Activated T-helper 2 cell treated with anti-CD3 and anti-CD28 coated beads, Interferon-gamma antibody, Interleukin-2, Interleukin-4, amounts not matched to agents 10 μg/mL and 5 μg/mL and 100 μg/mL, durations not matched to agents 14 hours and 24 hours and 36 hours (primary cell): ENCODE measurements at places on chromosomes 1 and 21.

- no peaks in the 10 kb centered on the region for H3K4me1 ChIP-seq
- H3K27me3 ChIP-seq, result no peaks in the 10 kb centered on the region
- no peak overlapping the region for H3K27ac ChIP-seq
- no peak for DNase-seq
- no peaks in the 10 kb centered on the region for H3K36me3 ChIP-seq
Observed at GRCh38 chr21:44535963-44536362, 4.0 kb downstream of the KRTAP10-1 start.

DNA sequence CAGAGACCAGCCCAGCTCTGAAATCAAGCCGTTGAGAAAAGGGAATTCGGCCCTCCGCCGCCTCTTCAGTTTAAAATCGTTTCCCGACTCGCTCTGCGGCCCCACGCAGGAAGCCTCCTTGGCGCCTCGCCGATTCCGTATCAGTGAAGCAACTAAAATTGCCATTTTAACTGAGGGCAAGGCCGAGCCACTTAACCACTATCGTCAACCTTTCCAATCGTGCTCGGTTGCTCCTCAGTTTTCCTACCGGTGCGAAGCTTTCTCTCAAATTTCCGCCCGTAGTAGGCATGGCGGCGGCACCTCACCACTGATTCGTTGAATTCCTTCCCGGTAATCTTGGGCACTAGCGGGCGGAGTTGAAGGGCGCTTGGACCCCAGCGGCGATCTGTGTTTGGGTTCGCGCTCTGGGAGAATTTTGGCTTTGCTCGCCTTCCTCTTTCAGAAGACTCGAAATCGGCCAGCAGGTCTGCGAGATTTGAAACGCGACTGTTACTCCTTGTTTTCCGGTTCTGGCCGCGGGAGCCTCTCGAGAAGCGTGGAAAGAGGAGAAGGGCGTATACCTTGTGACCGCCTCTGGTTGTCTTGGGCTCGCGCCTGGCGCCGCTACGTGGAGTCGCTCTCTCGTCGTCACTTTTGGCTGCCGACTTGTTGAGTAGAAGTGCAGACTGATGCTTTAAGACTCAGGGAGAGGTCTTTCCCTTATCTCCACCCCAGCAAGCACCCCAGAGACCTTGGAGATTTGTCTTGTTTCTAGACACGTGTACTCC lies at the start of the genes CENPL and DARS2:
TSS of gene CENPL (minus strand) at position 569 of the 767 bp plus-strand sequence. CDS start 13,584 bp downstream, outside the sequence.
TSS of gene DARS2 (plus strand) at position 359 of the 767 bp plus-strand sequence. CDS start 557 bp downstream, outside the sequence.
- peaks cover 36% of the 10 kb centered on the region for H3K4me1 ChIP-seq
- peak; percentile 91 for DNase-seq
- H3K4me3 ChIP-seq, result peak within 1 kb of the TSS; percentile 98
- no peaks in the 10 kb centered on the region for H3K27me3 ChIP-seq

- H3K36me3 ChIP-seq, result no peaks in the 10 kb centered on the region
- no peaks in the 10 kb centered on the region for H3K27me3 ChIP-seq
- no peak overlapping the region for H3K4me3 ChIP-seq
- DNase-seq, result no peak
- H3K27ac ChIP-seq, result no peak overlapping the region
Observed at GRCh38 chr1:231841616-231842344, 215.2 kb downstream of the DISC1 start.

DNA sequence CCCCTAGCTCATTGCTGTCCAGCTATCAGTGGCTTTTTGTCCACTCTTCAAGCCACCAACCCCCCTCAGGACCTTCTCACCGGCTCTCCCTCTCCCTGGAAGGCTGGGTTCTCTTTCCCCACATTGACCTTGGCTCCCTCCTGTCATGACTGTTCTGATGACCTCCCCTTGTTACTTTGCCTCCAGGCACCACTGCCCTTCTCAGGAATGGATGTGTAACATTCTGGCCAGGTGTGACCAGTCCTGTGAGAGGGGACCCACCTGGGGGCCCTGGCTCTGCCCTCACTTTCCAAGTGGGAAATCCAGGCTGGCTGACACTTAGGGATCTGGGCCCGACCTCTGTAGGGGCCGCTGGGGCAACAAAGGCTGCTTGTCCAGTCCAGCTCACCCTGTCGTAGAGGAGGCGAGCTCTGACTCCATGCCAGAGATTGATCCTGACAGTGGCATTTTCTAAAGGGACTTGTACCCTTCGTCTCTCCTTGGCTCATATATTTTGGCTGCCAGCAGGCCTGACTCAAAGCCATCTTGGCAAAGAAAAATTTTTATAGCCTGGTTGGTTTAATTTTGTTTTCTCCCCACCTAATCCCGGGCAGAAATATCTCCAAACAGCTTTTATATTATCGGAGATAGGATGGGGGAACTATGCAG lies 37.9 kb upstream of the USP24 start:
- no peak for DNase-seq
- H3K4me1 ChIP-seq, result peaks cover 17% of the 10 kb centered on the region
- no peak overlapping the region for H3K4me3 ChIP-seq
- no peaks in the 10 kb centered on the region for H3K36me3 ChIP-seq
- H3K27ac ChIP-seq, result no peak overlapping the region

DNA sequence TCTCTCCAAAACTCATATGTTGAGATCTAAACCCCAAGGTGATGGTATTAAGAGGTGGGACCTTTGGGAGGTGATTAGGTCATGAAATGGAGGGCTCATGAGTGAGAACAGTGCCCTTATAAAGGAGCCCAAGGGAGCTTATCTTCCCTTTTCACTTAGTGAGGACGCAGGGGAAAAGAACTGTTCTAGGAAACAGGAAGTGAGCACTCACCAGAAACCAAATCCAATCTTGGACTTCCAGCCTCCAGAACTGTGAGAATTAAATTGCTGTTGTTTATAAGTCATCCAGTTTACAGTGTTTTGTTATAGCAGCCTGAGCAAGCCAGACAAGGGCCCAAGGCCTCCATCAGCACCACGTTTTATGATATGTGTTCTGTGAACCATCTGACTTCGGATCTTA lies 60.3 kb upstream of the LRRC8D start:
- H3K4me3 ChIP-seq, result no peak overlapping the region
- peaks cover 18% of the 10 kb centered on the region for H3K36me3 ChIP-seq
- no peaks in the 10 kb centered on the region for H3K27me3 ChIP-seq
- H3K4me1 ChIP-seq, result peaks cover 80% of the 10 kb centered on the region

DNA sequence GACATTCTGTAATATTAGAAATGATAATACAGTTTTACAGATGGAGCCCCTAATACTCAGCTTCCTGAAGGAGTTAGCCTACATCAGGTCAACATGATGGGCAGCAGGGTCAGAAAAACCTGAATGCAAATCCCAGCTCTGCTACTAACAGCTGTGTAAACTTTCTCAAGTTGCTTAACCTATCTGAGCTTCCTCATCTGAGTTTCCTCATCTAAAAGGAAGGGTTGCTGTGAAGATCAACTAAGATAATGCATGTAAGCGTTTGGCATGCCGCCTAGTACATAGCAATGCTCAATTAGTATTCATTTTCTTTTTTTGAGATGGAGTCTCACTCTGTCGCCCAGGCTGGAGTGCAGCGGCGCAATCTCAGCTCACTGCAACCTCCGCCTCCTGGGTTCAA lies 18.4 kb upstream of the DESI2 start:
- H3K4me1 ChIP-seq, result peaks cover under 1% of the 10 kb centered on the region
- no peak overlapping the region for H3K27ac ChIP-seq
- DNase-seq, result no peak

DNA sequence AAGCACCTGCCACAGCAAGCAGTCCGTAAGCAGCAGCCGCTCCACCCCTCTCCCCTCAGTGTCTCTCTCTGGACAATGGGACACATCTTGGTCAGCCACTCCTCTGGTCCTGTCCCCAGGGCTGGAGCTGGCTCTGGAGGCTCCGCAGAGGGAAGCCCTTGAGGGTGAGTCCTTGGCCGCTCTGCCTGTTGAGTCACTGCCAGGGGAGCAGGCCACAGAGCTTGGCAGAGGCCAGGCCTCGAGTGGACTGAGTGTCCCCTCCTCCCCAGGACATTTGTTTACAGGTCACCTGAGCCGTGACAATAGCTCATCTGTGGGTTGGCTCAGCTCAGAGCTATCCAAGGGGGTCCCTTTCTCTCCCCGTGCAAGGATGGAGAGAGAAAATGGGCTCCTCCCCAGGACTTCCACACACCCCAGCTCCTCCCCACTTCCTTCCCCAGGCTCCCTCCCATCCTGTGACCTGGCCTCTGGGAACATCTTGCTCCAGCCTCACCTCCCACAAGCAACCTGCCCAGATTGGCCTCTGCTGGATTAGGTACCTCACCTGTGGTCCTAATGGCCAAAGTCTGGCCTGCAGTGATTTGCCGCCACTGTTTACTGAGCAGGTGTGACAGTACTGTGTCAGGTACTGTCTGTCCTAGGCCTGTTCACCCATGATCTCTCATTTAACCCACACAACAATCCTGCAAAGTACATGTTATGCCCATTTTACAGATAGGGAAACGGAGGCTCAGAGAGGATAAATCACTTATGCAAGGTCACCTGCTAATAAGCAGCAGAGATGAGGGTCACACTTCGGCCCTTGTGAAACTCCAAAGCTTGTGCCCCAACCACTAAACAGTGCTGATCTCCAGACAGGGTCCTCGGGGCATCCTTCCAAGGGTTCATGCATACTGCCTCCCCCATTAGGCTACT lies 4.8 kb downstream of the FAM131C start:
- H3K27ac ChIP-seq, result no peak overlapping the region
- H3K27me3 ChIP-seq, result peaks cover 32% of the 10 kb centered on the region
- no peak for DNase-seq
- no peaks in the 10 kb centered on the region for H3K36me3 ChIP-seq

GRCh38 chr1:113674591-113674990 lies 84.7 kb downstream of the PHTF1 start:
- peaks cover 12% of the 10 kb centered on the region for H3K4me1 ChIP-seq
- no peak overlapping the region for H3K4me3 ChIP-seq
- H3K27me3 ChIP-seq, result peaks cover 2% of the 10 kb centered on the region
- no peaks in the 10 kb centered on the region for H3K36me3 ChIP-seq

GRCh38 chr1:229778794-229779193 lies 152.7 kb downstream of the URB2 start:
- no peak overlapping the region for H3K27ac ChIP-seq
- no peaks in the 10 kb centered on the region for H3K4me1 ChIP-seq
- no peaks in the 10 kb centered on the region for H3K27me3 ChIP-seq
- no peak overlapping the region for H3K4me3 ChIP-seq
- no peaks in the 10 kb centered on the region for H3K36me3 ChIP-seq
- no peak for DNase-seq

DNA sequence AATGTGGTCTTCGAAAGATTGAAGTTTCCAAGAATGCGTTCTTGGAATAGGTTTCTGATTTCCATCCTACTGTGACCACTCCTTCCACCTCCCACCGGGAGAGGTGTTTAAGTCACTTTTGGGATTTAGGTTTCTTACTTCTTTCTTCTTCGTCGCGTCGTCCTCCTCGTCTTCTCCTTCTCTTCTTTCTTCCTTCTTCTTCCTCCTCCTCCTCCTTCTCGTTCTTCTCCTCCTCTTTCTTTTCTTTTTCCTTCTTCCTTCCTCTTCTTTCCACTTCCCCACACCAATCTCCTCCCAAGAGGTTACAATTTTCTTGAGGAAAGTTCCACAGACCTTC lies 2.1 kb downstream of the CACHD1 start:
- H3K4me1 ChIP-seq, result peaks cover 10% of the 10 kb centered on the region
- no peak overlapping the region for H3K27ac ChIP-seq
- DNase-seq, result no peak
- no peaks in the 10 kb centered on the region for H3K36me3 ChIP-seq
